Ovary (tissue), 10 donors: ENCODE measurements at places on chromosomes 5 and 9.

GRCh38 chr5:73104326-73104725 is 16.0 kb upstream of the TMEM171 start:
- DNase-seq: no peak
- H3K4me3 ChIP-seq: no peak overlapping the region

GRCh38 chr5:104062621-104063377 is 500.2 kb upstream of the NUDT12 start:
- no peak overlapping the region for H3K4me3 ChIP-seq
- no peaks in the 10 kb centered on the region for H3K36me3 ChIP-seq
- no peak overlapping the region for H3K27ac ChIP-seq
- DNase-seq: no peak
- no peaks in the 10 kb centered on the region for H3K27me3 ChIP-seq
- H3K4me1 ChIP-seq: no peaks in the 10 kb centered on the region

GRCh38 chr9:16689351-16689938 is 181.0 kb downstream of the BNC2 start:
- H3K36me3 ChIP-seq: no peaks in the 10 kb centered on the region
- H3K27me3 ChIP-seq: no peaks in the 10 kb centered on the region

GRCh38 chr5:138974227-138975063 is 99.3 kb upstream of the LRRTM2 start:
- DNase-seq: peak; percentile 75
- no peaks in the 10 kb centered on the region for H3K36me3 ChIP-seq
- H3K4me1 ChIP-seq: peaks cover 10% of the 10 kb centered on the region
- H3K27me3 ChIP-seq: no peaks in the 10 kb centered on the region
- peak overlapping the region; percentile 59 for H3K27ac ChIP-seq

- H3K27me3 ChIP-seq: no peaks in the 10 kb centered on the region
- no peaks in the 10 kb centered on the region for H3K4me1 ChIP-seq
- no peak for DNase-seq
- H3K36me3 ChIP-seq: no peaks in the 10 kb centered on the region
- H3K27ac ChIP-seq: no peak overlapping the region
Observed at GRCh38 chr5:1406681-1407640, 38.3 kb downstream of the SLC6A3 start.

DNA sequence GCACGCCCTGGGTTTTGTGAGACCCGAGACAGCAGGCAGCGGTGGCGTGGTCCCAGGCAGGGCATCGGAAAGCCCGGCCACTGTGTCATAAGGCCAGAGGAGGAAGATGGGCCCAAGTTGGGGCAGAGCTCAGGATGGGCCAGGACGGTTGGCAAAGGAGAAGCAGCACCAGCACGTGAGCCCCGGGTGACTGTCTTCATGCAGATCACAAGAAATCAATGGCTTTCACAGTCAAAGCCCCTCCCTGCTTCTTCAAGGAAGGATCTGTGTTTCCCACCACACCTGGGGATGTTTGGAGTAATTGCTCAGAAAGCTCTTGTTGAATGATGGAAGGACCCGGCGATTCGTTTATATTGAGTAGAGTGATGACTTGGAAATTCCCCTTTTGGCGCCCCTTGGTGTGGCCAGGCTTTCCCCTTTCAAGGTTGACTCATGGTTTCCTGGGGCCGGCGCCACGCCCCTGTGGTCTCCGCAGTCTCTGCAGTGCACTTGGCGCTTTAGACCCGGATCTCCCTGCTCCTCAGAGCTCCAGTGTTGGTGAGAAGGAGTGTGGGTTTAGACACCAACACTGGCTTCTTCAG is 52.1 kb downstream of the IL31RA start:
- no peak overlapping the region for H3K4me3 ChIP-seq
- no peak overlapping the region for H3K27ac ChIP-seq
- no peaks in the 10 kb centered on the region for H3K36me3 ChIP-seq
